ENCODE measurements at places on chromosomes 5 and 9.

GRCh38 chr9:90307167-90307833 lies 335.3 kb downstream of the DIRAS2 start:
- DNase-seq = no peak

GRCh38 chr5:78912085-78912771 lies 72.9 kb downstream of the ARSB start:
- no peak for DNase-seq

DNA sequence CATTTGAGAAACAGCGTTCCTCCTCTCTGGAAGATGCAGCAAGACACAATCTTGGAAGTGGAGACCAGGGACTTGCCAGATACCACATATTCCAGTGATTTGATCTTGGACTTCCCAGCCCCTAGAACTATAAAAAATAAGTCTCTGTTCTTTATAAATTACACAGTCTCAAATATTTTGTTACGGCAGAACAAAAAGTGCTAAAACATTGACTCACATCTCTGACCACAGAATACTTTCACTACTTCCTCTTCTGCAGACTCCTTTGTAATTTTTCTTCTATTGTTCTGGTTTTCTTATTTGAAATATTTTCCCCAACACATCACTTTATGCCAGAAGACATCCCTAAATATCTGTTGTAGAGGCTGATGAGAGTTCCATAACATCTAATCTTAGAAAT lies 706.1 kb upstream of the CDH18 start:
- DNase-seq = no peak

GRCh38 chr9:28774433-28775235 lies 1201.4 kb upstream of the C9orf72 start:
- no peak for DNase-seq

DNA sequence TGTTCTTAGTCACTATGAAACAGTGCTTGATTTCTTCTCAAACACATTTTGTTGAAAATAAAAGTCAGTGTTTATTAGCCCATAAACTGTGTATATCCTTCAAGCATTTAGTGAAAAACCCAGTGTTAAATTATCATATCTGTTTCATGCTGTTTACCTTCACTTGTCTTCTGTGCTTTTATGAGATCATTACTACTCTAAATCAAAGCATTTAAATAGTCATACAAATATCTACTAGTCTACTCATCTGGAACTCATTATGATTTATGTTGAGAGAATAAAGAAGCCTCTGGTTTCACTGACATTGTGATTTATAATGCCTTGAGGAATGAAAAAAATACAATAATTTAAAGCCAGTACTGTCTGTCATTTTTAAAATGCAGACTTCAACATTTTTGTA lies 366.5 kb downstream of the SLCO4C1 start:
- no peak for DNase-seq

- DNase-seq = peak; percentile 14
Measured at GRCh38 chr9:21852754-21853153, 50.3 kb downstream of the MTAP start.

DNA sequence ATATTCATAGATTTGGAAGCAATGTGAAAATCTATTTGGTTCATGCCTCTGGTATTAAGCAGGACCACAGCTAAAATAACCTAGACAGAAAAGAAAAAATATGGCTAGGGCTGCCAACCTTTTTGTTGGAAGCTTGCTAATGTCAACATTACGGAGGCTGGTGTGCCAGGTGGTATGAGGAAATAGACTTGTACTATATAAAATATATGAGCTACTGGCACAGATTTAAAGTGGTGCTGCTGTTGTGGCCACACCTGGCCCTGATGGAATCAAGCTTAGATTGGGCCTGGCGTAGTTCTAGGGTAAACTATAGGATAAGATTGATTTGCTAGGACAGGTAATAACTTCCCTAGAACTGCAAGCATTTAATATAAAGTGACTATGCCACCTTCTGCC lies 10.6 kb upstream of the PARP8 start:
- DNase-seq = no peak

GRCh38 chr9:18463991-18464390 lies 10.0 kb upstream of the ADAMTSL1 start:
- no peak for DNase-seq

DNA sequence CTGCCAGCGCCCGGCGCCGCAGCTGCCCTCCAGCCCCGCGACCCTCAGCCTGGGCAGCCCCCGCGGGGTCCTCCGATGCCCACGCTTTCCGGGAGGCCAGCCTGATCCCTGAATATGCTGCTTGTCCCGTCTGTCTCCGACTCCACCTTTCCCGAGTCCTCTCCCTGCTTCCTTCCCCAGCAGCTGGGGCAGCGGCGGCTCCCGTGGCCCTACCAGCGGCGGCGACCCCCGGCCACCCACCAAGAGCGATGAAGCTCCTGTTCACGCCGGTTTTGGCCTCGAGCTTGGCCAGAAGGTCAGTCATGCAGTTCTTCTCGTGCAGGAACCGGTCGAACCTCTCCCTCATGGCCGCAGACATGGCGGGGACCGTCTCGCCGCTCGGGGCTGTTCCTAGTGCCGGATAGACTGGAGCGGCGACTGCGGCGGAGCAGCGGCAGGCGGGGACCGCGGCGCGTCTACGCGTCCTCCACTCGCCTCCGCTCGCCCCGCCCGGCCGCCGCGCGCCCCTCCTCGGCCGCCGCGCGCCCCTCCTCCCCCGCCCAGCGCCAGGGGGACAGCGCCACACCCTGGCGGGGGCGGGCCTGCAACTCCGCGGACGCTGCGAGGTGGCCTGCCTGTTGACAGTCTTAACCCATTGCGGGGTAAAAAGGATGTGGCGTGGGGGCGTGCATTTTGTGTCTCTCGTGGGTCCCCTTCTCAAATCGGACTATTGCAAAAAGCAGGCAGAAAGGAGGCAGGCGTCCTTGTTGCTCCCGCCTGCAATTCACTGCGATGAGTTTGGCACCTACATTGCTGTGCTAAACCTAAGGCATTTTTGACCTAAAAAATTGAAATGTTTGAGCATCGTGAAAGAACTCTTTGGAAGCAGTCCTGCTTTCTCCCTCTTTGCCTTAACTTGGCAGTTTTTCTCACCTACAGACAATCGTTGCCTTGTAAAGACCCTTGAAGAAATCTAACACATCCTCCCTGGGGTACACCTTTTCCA lies at the start of gene REEP5:
Gene REEP5, minus strand, starts transcription at position 395 of the 985 bp plus-strand sequence. Its CDS starts 37 bp downstream, at position 358.
- DNase-seq = peak; percentile 88

DNA sequence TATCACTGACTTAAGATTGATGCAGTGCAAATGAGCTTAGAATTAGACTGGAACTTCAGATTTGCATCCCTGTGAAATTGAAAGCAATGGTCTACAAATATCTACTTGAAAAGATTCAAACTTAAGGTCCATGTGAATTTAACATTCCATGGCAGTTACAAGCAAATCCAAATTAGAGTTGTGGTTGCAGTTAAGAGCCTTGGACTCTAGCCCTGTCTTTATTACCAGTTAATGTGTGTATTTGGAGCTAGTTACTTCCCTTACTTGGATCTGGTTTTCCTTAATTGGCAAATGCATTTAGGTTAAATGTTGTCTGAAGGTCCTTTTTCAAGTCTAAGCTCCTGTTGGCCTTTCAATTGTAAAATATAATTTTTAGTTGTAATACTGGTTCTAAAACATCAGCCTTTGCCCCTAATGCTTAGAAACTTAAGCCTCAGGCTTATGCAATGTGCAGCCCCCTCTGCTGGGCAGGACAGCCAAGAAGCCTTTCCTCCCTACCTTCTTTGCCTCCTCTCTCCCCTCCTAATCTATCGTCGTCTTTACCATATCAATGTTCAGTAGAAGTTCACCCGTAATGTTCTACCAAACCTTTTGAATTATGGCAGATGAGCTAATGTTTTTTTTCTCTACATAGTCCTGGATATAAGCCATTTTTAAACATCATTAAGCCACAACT lies 59.5 kb downstream of the ERMP1 start:
- DNase-seq = no peak

DNA sequence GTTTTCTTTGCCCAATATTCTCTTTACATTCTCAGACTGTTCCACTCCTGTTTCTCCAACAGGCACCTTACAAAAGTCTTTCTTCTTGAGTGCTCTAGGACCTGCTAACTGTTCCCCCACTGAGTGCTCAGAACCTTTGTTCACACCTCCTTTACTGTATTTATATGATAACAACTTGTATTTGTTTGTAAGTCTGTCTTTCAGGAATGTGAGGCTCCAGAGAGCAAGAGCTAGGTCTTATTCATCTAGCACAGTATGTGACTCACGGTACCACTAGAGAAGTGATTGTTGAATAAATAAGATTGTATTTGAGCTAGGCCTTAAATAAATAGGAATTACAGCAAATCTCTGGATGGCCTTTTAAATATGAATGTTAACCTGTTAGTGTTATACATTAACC lies 42.5 kb upstream of the MYOT start:
- DNase-seq = no peak

DNA sequence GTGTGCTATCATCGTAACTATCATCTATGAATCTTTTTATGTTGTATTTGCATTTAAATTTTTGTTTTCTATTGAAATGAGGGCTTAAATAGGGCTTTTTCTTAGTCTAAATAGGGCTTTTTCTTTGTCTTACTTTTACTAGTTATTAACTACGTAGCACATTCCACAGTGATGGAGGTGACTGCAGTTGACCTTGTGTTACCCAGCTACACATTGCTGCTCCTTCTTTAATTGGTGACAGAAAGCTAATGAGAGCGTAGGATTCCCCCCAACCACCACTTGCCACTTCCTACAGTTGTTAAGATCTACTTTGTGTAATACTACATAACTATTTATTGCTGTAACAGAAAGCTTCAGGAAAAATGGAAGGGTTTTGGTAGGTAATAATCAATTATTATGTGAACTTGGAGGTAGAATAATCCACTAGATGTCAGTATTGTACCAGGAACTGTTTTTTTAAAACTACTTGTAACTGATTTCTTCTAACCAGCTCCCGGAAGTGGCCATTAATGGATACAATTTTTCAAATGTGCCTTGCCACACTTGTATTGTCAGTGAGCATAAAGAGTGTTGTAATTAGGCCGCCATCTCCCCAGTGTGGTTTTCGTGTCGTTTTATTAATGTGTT lies 18.0 kb downstream of the MTRR start:
- no peak for DNase-seq

GRCh38 chr9:90000925-90001324 lies 396.1 kb downstream of the GADD45G start:
- no peak for DNase-seq

- no peak for DNase-seq
Measured at GRCh38 chr5:107669096-107670031, 1.4 kb downstream of the EFNA5 start.

- peak; percentile 37 for DNase-seq
Measured at GRCh38 chr5:82793808-82794419, 283.3 kb downstream of the TMEM167A start.

GRCh38 chr5:147439254-147439653 lies 70.6 kb downstream of the DPYSL3 start:
- DNase-seq = no peak

GRCh38 chr5:32232441-32233219 lies 58.5 kb upstream of the GOLPH3 start:
- DNase-seq = peak; percentile 79

- DNase-seq = peak; percentile 73
Measured at GRCh38 chr5:56490971-56491468, 257.9 kb upstream of the ANKRD55 start.

DNA sequence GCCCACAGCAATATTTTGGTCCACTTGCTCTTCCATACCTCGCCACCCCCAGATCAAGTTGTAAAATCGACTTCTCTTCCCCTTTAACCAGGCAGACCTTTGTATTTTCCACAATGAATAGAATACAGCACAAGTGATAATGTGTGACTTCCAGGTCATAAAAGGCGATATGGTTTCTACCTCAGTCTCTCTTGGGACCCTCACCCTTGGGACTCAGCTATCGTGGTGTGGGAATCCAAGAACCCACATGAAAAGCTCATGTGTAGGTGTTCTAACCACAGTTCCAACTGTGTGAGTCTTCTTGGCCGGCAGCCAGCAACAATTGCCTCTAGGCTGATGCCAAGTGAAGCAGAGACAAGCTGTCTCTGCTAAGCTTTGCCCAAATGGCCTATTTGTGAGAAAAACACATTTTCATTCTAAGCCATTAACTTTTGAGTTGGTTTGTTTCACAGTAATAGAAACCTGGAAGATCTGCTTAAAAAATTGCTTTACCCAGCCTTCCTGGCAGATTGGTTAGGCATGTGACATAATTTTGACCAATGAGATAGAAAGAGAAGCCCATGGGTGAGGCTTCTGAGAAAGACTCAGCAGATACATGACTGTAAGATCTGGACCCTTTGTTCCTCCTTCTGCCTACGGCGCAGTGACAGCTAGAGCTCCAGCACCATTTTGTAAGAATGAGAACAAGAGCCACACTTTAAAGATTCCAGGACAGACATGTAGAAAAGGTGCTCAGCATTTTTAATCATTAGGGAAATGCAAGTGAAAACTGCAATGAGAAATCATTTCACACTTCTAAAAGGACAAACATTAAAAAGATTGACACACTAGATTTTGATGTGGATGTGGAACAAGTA lies 18.3 kb upstream of the MLLT3 start:
- DNase-seq = peak; percentile 72

DNA sequence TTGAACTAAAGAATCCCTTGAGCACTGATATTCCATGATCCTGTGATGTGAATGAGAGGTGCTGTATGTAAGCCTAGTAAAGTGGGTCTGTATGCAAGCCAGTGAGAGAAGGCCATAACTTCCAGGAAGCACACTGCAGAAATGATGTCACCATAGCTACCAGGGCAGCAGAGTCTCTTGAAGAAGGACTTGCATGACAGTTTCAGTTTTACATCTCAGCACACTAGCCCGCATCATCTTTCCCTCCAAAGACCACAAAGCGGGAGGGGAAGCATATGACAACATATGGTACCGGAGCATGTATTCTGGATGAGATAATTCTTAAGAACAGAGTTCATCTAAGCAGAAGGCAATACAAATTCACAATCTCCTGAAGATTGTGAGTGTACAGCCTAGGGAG lies 37.6 kb upstream of the MAST4 start:
- DNase-seq = peak; percentile 63

GRCh38 chr5:76672242-76672641 lies 43.7 kb upstream of the F2R start:
- DNase-seq = no peak
